ENCODE measurements at places on chromosomes 16 and 17.

DNA sequence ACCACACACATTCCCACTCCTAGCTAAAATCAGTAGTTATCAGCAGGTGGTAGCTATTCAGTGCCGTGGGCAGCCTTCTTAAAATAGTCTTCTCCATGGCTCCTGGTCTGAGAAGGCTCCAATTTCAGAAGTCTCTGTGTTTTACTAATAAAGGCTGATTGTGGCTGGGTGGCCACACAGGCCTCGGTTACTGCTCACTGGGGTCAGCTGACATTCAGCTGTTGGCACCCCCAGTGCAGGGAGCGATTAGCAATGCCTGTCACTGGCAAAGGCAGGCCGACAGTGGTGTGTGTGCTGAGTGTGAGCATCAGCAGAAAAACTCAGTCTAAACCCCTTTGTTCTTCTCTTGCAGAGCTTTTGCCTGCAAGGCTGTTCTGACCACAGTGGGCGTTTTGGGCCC, 16.6 kb upstream of the DBNDD1 start:
- no peak for DNase-seq

DNA sequence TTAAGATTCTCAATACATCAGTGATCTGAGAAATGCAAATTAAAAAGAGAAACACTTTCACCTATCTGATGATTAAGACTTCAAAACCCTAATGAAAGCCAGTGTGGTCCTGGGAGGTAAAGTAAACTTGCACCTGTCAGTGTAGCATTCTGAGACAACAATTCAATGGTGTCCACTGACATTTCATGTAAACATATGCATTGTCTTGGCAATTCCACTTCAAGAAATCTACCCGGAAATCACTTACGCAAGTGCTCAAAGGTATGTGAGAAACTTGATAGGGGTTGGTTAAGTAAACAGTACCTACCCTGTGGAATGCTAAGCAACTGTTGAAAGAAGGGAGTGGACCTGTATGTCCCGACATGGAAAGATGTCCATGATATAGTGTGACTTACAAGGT, 2.1 kb downstream of the ST6GALNAC1 start:
- DNase-seq = no peak

DNA sequence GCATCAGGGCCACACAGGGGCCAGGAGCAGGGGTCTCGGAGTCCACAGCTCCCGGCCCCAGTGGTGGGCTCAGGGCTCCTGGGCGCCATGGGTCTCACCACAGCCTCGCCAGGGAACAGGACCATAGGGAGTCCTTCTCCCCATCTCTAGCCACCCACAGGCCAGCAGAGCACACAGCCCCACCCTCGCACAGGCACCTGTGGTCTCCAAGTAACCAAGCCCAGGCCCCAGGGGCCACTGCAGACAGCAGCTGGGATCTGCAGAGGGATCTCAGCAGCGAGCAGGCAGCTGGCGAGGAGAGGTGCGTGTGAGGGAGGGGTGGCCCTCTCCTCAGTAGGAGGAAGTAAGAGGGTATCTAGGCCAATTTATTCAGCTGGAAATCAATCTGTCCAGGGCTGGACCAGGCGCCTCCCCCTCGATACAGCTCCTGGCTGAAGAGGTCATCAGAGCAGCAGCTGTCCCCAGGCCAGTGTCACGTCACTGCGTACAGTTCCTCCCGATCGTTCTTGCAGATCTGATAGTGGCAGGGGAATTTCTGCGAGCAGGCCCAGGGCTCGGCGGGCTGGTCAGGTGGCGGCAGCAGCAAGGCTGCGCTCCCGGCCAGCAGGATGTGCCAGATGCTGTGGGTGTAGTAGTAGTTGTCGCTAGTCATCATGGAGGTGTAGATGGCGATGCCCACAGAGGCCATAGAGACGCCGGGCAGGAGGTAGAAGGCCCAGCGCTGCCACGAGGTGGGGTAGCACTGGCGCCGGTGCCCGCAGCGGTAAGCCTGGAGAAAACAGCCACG, 1.4 kb upstream of the MRPL28 start:
- no peak for DNase-seq

- DNase-seq = no peak
Measured at GRCh38 chr16:61581417-61582046, 454.7 kb downstream of the CDH8 start.

DNA sequence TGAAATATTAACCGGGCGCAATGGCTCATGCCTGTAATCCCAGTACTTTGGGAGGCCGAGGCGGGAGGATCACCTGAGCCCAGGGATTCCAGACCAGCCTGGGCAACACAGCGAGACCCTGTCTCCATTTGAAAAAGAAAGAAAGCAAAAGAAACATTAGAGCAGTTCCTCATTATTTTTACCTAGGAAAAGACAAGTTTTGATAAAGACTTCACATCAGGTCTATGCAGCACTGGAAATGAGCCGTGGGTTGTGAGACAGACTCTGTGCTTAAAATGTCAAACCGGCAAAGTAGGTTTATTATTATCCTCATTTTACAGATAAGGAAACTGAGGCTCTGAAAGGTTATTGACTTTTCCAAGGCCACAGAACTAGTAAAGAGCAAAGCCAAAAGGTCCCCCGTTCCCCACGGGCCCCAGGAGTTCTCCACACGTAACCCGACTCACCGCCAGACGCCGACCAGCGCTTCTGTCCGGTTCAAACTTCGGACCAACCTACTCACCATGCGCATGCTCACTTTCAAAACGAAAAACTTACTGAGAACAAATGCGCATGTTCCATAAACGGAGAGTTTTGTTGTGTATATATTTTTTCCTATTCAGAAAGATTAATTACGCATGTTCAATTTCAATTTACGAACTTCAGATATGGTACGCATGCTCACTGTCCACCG, 356 bp downstream of the TUBD1 start:
- DNase-seq = no peak

GRCh38 chr16:2529061-2529931, 1.9 kb downstream of the CEMP1 start:
- peak; percentile 55 for DNase-seq

- DNase-seq = no peak
Measured at GRCh38 chr16:4042581-4042980, 73.7 kb downstream of the ADCY9 start.

DNA sequence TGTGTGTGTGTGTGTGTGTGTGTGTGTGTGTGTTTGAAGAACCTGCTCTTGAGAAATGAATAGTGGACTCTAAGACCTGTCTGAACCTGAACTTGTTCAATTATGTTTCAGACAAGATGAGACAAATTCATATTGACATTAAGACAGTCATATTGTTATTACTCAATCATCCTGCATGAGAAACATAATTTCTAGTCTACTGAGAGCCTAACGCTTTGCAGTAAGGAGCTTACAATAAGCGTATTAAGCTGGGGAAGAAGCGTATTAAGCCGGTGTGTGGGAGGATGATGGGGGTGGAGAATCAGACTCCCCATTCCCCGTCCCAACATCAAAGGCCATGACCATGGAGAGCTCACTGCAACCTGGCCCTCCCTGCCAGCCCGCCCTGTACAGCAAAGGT, 22.4 kb upstream of the MNT start:
- DNase-seq = no peak

DNA sequence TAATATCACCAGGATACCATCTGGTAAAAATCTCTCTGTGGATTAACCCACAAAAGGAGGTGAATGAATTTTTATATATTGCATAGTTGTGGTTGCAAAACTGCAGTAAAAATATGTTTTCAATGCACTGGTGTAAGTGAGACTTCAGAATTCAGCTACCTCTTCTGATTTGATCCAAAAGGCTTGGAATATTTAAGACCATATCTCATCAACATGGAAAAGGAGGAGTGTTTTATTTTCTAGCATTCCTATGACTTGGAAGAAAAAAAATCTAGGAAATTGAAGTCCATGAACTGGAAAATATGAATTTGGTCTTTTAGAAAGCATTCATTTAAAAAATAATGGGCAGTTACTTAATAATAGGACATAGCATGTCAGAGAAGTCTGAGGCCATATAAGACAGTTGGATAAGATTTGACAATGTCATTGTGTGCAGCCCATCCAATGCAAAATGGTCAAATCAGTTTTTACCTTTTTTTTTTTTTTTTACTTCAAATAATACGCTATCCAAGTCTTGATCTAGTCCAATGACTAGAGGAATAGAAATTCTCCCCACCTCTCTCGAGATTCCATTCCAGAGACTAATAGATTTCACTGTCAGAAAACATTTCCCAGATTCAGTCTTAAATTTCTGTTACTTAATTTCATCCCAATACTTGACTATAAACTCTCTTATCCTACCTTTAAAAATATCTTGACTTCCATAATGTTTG, 364.9 kb upstream of the PMFBP1 start:
- DNase-seq = no peak

GRCh38 chr17:58531122-58531521, 16.7 kb upstream of the MTMR4 start:
- peak; percentile 60 for DNase-seq

DNA sequence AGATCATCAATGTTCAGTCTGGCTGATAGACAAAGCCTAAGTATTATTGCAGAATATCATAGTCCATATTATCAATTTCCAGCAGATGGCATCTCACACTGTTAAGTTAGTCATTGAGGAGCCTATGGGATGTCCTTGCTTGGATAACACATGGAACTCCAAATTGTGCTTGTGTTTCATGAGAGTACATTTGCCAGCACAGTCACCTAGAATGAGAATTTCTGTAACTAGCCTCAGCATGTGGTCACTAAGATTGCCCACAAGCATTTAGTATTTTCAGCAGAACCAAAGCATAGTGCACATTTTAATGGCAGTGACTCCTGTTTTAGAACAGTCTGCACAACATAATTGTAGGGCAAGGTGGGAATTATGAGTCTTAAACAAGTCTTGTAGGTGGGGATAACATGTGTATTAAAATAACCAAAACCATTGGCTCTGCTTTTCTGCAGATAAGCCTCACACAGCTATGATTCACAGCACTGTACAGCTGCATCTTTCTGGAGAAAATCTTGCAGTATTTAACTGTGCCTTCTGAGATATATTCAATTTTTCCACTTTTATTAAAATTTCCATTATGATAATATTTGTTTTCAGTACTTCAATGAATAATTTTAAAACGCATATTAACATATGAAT, 882.8 kb upstream of the SOX9 start:
- peak; percentile 12 for DNase-seq

All from SK-N-SH (cell line).